ENCODE measurements at places on chromosomes 12 and 14. TPM values are rescaled to one million over a fixed set of nuclear protein-coding genes. Genes with fewer than 3 reads are reported as not detected.

DNA sequence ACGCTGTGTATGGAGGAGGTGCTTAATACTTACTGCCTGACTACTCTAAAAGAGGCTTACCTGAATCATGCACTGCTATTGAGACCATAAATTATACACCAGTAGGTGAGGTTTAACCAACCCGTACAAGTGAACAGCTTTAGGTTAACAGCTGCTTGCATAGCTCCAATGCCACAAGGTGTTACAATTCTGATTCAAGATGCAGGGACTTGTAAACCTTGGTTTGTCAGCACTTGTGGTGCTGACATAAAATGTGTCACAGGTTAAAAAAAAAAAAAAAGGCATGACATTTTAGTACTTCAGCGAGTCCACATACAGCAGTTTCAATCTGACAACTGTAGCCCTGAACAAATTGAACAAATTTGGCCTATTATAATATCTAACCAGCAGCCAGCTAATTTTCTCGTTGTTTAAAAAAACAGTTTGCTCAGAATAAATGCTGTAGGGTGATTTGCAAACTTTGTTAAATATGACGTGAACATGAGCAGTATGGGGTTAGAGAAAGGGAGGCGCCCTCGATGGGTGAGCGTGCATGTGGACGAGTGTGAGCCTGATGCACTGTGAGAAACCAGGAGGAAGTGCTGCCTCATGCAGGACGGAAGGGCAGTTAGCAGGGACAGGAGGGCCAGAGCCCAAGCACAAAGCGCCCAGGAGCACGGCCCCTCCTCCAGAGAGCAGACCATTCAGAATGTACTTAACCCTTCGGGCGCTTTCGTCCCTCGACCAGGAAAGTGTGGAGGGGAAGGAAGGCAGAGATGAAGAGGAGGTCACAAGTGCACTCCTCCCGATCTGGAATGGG, 44.7 kb downstream of the TCHP start:
- peaks cover 5% of the 10 kb centered on the region for H3K4me1 ChIP-seq
- no peak overlapping the region for H3K4me3 ChIP-seq
- peaks cover 18% of the 10 kb centered on the region for H3K36me3 ChIP-seq

DNA sequence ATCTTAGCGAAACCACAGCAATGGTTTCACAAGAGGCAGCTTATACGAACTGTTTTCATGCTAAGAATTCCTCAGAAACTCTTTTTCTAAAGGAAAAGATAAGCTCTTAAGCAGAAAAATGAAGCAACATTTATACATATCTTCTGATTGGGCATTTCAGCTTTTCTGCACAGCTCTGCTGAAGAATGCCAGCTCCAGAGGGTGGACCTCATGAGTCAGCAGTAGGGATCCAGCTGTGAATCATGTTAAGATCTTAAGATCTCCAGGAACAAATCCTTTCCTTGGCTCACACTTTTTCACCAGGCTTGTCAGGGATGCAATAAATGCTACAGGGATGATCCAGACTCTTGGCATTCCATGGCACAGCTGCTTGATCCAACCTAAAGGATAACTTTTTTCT, 477.1 kb upstream of the CCDC196 start:
- no peak overlapping the region for H3K4me3 ChIP-seq
- H3K27me3 ChIP-seq: no peaks in the 10 kb centered on the region
- H3K36me3 ChIP-seq: no peaks in the 10 kb centered on the region

DNA sequence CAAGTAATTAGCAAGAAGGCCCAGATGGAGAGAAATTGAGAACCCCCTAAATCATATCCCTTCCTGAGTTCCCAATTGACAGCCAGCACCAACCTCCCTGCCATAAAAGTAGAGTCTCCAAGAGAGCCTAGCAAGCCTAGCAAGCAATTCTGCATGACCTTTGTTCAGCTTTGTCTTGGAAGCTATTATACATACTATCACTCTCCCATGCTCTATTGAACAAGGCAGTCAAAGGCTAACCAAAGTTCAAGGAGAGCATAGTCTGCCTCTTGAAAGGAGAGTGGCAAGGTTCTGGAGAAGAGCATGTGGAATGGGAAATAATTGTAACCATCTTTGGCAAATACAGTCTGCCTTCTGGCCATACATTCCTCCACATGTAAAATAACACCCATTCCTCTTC, 7.8 kb downstream of the ACOT4 start:
- no peak overlapping the region for H3K4me3 ChIP-seq
- no peaks in the 10 kb centered on the region for H3K4me1 ChIP-seq
- no peaks in the 10 kb centered on the region for H3K27me3 ChIP-seq
- no peak overlapping the region for H3K27ac ChIP-seq
- no peak for DNase-seq

GRCh38 chr14:50109342-50109741, 7.0 kb downstream of the VCPKMT start:
- H3K36me3 ChIP-seq: peaks cover 62% of the 10 kb centered on the region
- peak; percentile 26 for DNase-seq
- no peaks in the 10 kb centered on the region for H3K4me1 ChIP-seq
- no peak overlapping the region for H3K27ac ChIP-seq

GRCh38 chr12:96448300-96448699, 41.1 kb upstream of the CFAP54 start:
- no peaks in the 10 kb centered on the region for H3K27me3 ChIP-seq
- H3K4me1 ChIP-seq: peaks cover 21% of the 10 kb centered on the region
- no peak for DNase-seq
- no peaks in the 10 kb centered on the region for H3K36me3 ChIP-seq
- H3K27ac ChIP-seq: peak overlapping the region; percentile 98

The RFLNA gene
- not detected for polyA plus RNA-seq

The PRICKLE1 gene
- 1.2 TPM for polyA plus RNA-seq

DNA sequence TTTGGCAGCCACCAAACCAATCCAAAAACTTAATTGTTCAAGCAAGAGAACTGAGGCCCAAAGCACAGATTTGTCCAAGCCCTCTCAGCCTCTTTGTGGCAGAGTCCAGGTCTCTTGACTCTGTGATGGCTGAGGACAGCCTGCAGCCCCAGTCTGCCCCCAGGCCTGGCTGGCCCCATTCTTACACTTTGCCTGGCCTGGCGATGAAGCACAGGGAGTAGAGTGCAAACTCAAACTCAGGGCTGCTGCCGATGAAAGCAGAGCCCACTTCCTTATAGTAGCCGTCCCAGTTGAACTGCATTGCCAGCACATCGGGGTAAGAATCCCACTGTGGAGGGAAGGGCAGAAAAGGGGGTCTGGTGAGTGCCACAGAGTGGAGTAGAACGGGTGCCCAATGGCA, 5.6 kb upstream of the RPAP3 start:
- DNase-seq: no peak
- no peaks in the 10 kb centered on the region for H3K4me1 ChIP-seq
- H3K27ac ChIP-seq: no peak overlapping the region
- no peaks in the 10 kb centered on the region for H3K36me3 ChIP-seq
- no peak overlapping the region for H3K4me3 ChIP-seq
- H3K27me3 ChIP-seq: no peaks in the 10 kb centered on the region

DNA sequence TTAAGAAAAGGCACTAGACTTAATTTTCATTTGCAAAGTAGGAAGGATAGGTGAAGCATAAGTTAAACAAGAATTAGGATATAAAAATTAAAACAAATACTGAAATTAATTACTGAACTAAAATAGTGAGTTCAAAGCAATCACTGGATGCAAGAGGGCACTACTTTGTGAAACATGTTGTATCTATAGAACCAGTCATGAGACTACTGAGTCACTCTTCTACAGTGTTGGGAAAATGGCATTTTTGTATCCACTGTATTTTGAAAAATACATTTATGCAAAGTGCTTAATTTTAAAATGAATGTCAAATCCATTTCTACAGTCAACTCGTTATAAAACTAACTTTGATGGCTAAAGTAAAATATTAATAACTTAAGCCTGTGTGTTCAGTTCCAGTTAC, 47.9 kb downstream of the SEL1L start:
- H3K4me3 ChIP-seq: no peak overlapping the region
- no peaks in the 10 kb centered on the region for H3K4me1 ChIP-seq
- H3K36me3 ChIP-seq: peaks cover 85% of the 10 kb centered on the region
- no peak for DNase-seq
- H3K27me3 ChIP-seq: no peaks in the 10 kb centered on the region

The SOAT2 gene
- polyA plus RNA-seq: 0.13 TPM

DNA sequence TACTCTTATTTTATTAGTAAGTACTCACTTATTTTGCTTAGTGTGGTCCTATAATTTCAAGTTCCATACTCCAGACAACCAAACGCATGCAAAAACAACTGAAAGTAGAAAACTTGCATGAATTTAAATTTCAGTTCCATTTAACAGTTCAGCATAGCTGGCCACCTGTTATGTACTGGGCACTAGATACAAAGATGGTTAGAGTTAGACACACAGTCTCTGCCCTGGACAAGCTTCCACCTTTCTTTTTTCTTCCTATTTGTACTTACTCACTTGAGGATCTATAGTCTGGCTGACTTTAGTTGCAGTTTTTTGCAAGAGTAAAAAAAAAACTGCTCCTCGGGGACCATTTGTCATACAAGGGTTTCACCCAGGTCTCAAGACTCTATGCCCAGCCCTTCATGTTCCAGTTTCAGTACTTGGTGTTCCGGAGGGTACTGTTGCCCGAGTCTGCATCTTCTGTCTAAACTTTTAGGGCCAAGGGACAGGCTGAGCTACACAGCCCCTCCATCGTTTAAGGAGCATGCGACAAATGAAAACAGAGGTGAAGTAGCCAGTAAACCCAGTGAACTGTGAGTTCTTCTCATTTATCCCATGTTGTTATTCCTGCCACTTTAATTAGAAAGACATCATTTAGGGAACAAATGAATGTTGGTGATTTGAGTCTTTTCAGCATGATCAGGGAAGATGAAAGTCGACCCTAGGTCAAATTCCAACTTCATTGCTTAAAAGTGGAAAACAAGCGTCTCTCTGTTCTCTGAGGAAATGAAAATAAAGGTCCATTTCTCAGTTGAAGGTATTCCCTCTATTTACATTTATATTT, 22.3 kb downstream of the RPGRIP1 start:
- peaks cover 19% of the 10 kb centered on the region for H3K27me3 ChIP-seq
- H3K36me3 ChIP-seq: no peaks in the 10 kb centered on the region
- H3K4me1 ChIP-seq: no peaks in the 10 kb centered on the region
- H3K27ac ChIP-seq: no peak overlapping the region
- H3K4me3 ChIP-seq: no peak overlapping the region
- no peak for DNase-seq

- DNase-seq: peak; percentile 73
- H3K36me3 ChIP-seq: no peaks in the 10 kb centered on the region
- peaks cover 7% of the 10 kb centered on the region for H3K4me1 ChIP-seq
- no peak overlapping the region for H3K4me3 ChIP-seq
- no peaks in the 10 kb centered on the region for H3K27me3 ChIP-seq
These were observed 72.5 kb downstream of the TRAF3 start for GRCh38 chr14:102849526-102850379.

DNA sequence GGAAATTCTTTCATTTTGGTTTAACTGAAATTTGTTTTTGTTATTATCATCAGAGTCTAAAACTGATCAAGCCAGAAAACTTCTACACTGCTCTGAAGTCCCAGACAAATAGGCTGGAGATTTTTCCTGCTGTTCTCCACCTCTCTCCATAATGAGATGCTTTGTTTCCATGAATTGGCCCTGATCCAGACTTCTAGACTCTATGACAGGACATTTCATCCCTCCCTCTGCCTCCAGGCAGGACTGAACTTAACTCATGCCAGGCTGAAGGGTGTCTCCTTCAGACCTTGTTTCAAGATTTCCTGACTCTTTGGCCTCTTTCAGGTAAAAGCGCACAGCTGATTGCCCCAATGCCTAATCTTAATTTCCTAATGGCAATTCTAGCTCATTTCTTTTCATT, 69.1 kb upstream of the HOXC13 start:
- peaks cover 27% of the 10 kb centered on the region for H3K27me3 ChIP-seq
- no peak overlapping the region for H3K4me3 ChIP-seq
- no peak for DNase-seq
- no peaks in the 10 kb centered on the region for H3K4me1 ChIP-seq
- H3K36me3 ChIP-seq: no peaks in the 10 kb centered on the region
- no peak overlapping the region for H3K27ac ChIP-seq

The ESYT1 gene
- 132 TPM for polyA plus RNA-seq

The DPPA3 gene
- not detected for polyA plus RNA-seq

DNA sequence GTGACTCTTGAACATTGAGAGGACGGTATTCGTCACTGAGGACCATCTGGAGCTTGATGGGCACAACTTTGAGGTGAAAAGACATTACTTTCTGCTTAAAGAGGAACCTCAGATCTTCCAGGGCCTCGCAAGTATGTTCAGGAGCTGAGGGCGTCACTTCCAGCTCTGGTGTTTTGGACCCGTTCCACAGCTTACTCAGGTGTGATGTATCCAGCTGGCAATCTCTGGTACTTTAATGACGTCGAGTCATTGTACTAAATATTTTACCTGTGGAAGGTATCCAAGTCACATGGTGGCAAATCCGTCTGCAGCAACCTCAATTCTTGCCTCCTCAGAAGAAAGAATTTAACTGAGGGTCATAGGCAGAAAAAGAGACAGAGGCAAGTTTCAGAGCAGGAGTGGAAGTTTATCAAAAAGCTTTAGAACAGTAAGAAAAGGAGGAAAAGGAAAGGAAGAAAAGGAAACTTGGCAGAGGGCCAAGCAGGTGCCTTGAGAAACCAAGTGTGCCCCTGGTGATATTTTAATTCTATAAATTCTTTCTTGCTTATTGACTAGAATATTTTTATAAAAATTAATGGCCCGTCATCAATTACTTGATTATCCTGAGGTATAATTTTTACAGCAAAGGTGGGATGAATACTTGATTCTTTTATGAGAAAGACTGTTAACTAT, 250.6 kb downstream of the AEBP2 start:
- H3K27ac ChIP-seq: no peak overlapping the region
- no peaks in the 10 kb centered on the region for H3K27me3 ChIP-seq
- DNase-seq: no peak
- peaks cover 16% of the 10 kb centered on the region for H3K4me1 ChIP-seq

DNA sequence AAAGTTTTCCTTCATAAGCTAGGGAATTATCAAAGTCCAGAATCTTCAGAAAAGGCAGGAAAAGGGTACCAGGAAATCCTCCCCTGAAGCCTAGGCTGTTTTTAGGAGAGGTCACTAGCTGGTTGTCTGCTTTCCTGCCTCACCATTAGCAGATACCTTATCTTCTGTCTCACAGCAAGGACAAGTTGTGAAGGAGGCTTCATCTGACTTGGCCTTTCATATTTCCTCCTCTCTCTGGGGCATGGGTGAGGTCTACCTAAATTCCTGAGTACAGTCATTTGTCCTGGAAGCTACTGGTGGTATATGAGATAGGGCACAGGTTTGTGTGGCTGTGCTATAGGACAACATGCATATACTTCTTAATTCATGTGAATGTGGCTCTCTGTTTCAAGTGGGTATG, 2.3 kb downstream of the FOXJ2 start:
- no peak overlapping the region for H3K4me3 ChIP-seq
- H3K36me3 ChIP-seq: peaks cover 1% of the 10 kb centered on the region
- H3K4me1 ChIP-seq: peaks cover 32% of the 10 kb centered on the region
- no peak overlapping the region for H3K27ac ChIP-seq
- no peaks in the 10 kb centered on the region for H3K27me3 ChIP-seq

The TAS2R9 gene
- polyA plus RNA-seq: not detected

Measured in SK-N-SH (cell line).